Osteoblast (primary cell): ENCODE measurements at places on chromosomes 7 and 10. TPM values are rescaled to one million over a fixed set of nuclear protein-coding genes. Genes with fewer than 3 reads are reported as not detected.

DNA sequence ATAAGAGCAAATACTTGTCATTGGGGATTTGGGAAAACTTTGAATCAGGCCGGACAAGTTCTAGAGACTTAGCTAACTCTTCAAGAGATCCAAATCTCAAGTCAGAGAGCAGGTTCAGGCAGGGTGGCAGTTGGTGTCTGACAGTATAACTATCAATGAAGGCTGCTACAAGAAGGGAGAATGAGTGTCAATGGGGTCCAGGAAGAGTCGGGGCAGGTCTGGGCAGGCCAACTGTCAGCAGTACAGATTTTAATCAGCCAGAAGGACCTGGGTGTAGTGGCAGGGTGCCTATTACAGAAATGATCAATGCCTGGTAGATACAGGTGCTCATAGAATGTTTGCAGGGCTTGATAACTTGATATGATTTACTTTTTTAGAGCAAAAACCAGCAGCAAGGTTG lies 751.1 kb downstream of the GRM8 start:
- no peak for DNase-seq

SLC13A1 gene
- not detected in 2 replicates for total RNA-seq

OR2A12 gene
- not detected in 2 replicates for total RNA-seq

DNA sequence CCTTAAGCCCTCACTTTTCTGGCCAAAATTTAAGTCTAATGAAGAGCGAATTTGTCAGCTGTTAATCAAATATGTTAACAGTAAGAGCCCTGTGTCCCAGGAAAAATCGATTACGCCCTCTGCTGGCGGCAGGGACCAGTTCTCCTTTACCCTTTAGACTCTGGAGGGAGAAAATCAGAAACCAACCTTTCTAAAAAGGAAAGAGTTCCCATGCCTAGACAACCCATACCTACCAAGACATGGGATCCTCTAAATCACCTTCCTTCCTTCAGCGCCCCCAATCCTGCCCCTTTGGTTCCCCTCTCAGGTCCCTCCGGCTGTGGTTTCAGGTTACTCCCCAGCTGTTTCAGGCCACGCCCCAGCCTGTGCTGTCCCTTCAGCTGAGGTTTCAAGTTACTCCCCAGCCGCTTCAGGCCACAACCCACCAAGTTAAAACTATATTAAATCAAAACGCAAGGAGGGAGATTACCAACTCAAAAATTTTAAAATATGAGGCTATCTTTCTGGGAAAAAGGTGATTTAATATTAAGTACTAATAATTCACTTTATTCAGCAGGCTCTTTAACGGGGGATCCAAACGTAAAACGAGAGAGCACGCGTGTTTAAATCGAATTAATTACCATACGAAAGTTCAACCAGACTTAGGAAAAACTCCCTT lies 1.4 kb upstream of the AKR1B15 start:
- peak; percentile 71 for DNase-seq

ITIH5 gene
- total RNA-seq: 0.88 and 2.2 TPM in 2 replicates

GRCh38 chr7:113752289-113752688 lies 166.5 kb downstream of the PPP1R3A start:
- DNase-seq: no peak

DNA sequence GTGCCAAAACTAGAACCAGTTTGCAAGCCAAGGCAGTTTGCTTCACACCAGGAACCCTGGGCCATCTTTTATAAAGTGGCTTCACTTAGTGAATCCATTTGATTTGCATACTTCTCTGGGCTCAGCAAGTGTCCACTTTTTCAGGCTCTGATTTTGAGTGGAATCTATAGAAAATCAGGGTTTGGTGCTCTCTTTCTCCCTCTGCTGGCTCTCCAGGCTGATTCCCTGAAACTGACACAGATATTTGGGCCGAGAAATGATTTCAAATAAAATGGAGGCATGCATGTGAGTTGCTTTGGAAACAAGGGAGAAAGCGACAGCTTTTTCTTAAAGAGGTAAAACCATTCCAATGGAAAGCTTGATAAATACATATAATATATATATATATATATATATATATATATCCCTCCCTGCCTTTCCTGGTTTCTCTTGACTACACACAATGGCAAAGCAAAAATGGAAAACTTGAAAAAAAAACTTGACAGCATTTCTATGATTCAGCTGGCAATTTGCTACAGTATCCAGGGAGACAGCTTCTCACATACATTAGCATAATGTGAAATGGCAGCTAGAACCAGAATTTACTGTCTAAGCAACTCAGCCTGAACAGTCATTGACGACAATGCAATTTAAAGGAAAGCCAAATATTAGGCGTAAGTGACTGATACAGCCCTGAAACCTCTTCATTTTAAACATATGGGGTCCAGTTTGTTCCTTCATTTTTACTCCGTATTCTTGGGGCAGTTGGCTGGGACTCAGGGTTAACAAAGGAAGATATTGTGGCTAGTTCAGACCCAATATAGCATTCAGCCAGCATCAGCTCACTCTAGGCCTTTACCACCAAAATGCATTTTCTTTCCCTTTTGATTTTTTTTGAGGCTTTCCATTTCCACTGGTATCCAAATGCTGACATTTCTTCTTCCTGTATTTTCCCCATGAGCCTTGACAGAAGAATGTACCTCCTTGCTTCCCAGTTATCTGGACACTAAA lies 188.5 kb downstream of the TMEM178B start:
- no peak for DNase-seq

OR9A2 gene
- not detected in 2 replicates for total RNA-seq
